ENCODE measurements at places on chromosomes 3 and 15.

DNA sequence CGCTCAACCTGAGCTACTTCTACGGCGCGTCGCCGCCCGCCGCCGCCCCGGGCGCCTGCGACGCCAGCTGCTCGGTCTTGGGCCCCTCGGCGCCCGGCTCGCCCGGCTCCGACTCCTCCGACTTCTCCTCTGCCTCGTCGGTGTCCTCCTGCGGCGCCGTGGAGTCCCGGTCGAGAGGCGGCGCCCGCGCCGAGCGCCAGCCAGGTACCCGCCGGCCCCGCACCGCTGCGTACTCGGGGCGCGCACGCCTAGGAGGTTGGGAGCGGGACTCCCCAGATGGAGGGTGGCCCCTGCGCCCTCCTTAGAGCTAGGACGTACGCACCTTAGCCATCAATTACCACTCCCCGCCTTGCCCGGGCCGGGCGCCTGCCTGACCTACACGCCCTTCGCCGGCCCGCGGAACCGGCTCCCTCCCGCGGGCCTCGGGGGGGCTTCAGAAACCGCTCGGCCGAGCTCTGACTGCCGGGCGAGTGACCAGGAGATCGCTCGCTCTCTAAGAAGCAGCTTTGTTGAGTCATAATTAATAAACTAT, 466 bp downstream of the NFKBIZ start:
- peak; percentile 43 for DNase-seq

DNA sequence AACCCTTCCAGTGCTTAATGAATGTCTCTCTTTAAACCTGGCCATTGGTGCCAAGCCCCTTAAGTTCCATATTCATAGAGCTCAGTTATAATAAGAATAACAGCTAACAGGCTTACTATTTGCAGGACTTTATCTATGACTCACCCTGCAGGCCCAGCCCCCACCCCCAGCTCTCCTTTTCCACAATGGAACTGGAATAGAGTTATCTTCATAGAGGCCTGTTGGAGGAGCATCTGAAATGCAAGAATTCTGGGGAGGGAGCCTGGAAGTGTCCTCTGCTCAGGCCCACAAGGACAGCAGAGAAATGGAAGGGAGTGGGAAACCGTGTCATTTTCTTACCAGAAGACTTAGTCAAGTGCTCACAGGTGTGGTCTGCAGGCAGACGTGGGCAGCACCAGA, 52.8 kb downstream of the SEMA5B start:
- peak; percentile 75 for DNase-seq

- DNase-seq: peak; percentile 17
These were observed 712 bp downstream of the RTF1 start for GRCh38 chr15:41417418-41418195.

DNA sequence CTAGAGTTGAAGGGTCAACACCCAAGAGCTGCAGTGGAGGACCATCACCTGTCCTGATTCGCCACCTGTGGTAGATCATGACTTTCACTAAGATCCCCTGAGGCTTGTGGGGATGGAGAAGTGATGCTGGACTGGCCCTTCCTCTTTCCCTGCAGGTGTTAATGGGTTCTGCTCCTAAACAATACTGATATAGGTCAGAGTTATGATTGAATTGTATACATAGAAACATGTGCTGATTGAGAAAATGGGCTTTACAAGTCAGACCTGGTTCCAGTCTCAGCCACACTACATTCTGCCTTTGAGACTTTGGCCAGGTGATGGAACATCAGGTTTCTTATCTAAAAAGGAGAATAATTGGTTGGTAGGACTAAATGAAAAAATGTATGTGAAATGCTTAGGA, 418.9 kb upstream of the TPRG1 start:
- no peak for DNase-seq

DNA sequence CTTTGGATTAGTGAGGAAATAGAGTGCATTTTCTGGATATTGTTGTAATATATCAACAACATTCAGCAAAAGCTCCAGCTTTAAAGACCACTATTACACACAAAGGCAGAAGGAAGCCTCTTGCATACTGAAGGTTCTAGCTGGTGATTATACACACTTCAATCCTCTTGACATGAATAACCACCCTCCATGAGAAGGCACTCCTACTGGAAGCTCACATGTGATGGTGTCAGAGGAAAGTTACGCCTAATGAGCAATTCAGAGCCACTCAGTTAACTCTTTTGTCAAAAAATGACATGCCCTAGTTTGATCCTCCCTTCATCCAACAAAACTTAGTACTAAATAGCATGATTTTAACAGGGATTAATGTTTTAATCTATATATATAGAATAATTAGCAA, 124.6 kb upstream of the LYSMD4 start:
- DNase-seq: no peak

GRCh38 chr3:94587291-94587690, 524.4 kb downstream of the NSUN3 start:
- no peak for DNase-seq

DNA sequence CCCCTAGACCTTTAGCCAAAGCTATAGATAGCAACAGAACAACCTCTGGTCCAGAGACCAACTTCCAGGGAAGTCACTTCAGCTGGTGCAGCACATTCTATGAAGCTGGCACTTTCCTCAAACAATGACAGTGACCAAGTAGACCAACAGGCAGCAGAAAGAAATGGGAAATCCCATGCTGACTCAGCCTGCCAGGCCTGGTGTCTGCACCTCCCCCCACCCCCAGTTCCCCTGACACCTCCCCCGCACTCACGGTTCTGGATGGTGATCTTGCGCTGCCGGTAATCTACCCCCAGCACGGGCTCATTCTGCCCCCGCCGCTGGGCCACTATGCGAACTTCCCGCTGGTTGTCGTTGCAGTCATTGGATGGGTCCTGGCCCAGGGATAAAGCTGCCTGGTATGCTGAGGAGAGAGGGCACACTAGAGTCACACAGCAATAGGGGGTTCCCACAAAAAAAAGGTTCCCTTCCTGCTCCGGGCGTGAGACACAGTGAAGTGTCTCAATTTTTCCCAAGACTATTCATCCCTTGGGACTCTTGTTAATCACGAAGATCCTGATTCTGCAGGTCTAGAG, 17.0 kb downstream of the ILDR1 start:
- DNase-seq: no peak

DNA sequence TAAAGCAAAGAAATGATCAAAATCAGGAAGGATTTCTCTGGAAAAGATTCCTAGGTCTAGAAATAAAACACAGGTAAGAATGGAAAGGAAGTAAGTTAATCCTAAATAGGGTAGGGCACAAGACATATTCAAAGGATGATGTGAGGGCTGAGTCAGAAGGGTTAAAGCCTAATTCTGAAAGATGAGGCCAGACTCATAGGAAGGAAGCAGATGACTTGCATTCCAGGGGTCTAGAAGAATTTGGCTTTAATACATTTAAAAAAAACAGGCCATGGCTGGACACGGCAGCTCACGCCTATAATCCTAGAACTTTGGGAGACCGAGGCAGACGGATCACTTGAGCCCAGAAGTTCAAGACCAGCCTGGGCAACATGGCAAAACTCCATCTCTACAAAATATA, 3.2 kb downstream of the SSR3 start:
- peak; percentile 87 for DNase-seq

DNA sequence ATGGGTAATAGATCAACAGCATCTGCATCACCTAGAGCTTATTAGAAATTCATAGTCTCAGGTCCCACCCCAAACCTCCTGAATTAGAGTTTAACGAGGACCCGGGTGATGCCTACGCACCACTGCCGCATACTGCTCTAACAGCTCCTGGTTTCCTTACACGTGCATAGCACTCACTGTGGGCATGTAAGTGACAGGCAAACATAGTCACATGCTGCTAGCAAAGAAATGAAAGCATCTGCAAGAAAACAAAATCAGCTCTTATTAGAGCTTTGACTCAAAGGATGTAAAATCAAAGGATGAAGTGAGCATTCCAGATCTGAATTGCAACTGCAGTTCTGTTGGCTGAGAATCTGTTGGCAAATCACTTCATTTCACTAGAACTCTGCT, 19.1 kb upstream of the RIOX2 start:
- no peak for DNase-seq

DNA sequence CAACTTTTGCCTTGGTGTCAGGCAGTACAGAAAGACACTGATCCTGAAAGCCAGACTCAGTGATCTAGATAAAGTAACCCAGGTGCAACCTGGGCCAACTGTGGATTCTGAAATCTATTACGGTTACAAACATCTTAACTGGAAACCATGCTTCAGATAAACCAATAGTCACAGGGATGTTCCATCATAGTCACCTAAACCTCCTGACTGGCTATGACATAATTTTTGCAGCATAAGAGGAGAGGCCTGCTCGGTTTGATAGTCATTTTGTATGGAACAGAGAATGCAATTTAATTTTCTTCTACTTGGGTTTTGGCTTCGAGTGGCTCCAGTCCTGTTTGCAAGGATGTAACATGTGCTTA, 3.7 kb downstream of the SLCO3A1 start:
- DNase-seq: no peak

DNA sequence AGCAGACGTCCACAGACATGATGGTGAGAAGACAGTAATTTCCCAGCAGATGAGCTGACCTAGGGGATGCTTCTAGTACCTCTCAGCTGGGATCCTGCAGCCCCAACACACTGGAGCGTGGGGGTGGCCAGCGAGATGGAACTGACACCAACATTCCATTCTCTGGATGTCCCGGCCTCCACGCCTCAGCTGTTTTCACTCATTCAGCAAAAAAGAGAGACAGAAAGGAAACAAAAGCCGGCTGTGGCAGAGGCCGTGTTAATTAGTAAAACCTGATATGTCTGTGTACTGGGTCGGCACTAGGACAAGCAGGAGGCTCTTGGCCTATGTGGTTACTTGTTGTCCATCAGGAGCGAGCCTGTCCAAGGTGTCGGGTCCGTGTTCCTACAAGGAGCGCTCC, 82.6 kb upstream of the MYZAP start:
- DNase-seq: peak; percentile 45

DNA sequence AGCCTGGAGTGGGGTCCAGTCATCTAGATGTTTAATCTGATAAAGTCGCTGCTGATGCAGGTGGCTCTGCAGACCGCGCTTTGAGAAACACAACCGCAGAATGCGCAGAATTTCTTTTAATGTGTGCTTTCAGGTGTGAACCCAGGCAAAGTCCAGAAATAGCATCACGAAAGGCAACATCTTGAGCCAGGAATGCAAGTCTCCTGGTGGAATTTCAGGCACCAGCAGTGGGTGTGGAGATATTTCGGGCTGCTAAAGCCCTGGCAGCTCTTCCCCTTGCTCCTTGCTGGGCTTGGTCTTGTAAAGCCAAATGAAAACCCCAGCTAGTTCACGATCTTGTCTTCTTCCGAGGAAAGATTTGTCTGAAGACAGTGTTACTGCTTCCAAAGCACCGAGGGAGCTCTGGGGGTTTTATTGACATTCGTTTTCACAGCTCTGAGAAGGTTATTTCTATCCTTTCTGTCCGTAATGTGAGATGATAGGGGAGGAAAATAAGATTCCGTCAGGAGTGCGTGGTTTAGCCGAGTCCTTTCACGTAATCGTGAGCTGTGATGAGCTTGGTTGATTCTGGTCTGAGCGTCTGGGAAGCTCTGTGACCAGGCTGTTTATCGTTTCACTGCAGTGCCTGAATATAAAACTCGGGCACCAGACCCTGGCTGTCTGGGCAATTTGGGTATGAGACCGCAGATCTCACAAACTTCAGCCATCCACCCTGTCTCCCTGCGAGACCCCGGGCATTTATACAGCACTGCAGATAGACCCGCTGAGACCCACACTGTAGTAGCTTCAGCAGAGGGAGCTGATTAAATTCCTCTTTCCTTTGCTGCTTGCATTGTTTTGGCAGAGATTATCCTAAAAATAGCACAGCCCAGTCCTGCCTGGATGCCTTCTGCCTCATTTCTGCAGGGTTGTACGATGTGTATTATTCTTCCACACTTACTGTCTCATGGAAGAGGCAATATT, 67.0 kb upstream of the SLC25A26 start:
- peak; percentile 48 for DNase-seq

DNA sequence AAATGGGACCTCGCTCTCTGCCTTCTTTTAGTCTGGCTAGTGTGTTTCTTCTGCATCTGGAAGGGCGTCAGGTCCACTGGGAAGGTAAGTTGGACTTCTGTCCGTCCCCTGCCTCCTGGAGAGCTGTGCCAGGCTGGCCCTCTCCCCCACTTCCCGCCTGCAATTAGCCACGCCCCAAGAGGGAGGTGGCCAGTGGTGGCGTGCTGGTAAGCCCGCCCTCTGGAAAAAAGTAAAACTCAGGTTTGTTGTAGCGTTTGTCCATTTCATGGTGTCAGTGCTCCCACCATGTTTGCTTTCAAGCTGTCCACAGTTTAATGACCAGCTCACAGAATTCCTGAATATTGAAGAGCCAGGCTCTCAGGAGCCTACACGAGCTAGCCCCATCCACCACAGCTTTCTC, 55.6 kb downstream of the SLC6A6 start:
- peak; percentile 20 for DNase-seq

DNA sequence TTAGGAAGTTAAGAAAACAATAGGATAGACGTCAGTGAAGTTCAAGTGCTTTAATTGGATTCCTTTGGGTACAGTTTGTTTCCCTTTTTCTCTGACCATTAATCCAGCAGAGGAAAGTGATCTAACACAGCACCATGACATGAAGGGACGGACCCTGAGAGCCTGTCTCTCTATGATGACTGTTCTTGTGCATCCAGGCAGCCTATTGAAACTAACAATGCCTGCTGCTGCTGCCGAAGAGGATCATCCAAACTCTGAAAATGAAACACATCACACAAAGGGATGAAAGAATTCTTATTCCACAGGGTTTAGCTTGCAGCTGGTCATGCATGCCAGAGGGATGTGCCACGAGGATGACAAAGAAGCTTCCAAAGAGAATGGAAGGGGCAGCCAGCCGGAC, 75.5 kb downstream of the ZBTB20 start:
- peak; percentile 33 for DNase-seq

DNA sequence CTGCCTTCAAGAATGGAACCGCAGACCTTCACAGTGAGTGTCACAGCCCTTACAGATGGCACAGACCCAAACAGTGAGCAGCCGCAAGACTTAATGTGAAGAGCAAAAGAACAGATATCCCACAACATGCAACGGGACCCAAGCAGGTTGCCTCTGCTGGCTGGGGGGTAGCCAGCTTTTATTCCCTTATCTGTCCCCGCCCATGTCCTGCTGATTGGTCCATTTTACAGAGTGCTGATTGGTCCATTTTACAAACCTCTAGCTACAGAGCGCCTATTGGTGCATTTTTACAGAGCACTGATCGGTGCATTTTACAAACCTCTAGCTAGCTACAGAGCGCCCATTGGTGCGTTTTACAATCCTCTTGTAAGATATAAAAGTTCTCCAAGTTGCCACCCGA, 102.0 kb upstream of the IGF1R start:
- DNase-seq: no peak

DNA sequence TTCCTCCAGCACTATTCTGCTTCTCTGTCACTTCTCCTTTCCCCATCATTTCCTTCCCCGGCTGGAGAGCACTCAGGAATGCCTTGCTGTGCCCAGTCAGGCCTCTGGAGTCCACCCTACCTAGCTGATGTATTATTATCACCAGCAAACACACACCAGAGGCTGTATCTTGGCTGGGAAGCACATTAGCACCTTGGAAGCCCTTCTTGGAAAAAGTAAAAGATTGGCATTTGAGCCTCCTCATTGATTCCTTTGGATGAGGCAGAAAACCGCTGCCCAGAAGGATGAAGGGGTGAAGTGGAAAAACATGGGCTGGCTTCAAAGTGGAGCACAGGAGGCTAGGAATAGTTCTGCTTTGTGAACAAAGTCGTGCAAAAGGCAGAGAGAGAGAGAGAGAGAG, 244.3 kb downstream of the RPLP1 start:
- DNase-seq: no peak

- DNase-seq: no peak
These were observed 140.0 kb downstream of the PLOD2 start for GRCh38 chr3:146020969-146021368.
